ENCODE measurements at places on chromosomes 3 and 15.

GRCh38 chr3:38308456-38308855 lies 26.4 kb downstream of the SLC22A14 start:
- DNase-seq = no peak

DNA sequence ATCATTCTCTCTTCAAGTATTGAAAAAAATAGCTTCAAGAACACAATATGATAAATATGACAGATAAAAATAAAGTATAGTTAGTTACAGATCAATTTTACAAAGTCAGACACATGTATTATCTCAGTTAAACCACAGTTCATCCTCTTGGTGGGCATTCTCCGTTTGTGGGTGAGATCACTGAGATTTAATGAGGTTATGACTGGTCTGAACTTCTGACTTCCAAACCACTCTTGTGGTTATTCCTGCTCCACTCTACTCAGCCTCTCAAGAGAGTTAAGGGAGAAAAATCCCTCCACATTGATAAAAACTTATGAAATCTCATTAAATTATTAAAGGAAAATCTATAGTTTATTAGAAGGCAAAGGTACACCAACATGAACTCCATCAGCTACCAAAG lies 229.9 kb upstream of the LRTM1 start:
- DNase-seq = no peak

GRCh38 chr15:40477642-40478327 lies 7.0 kb downstream of the CHST14 start:
- DNase-seq = no peak

- DNase-seq = no peak
These were observed 210.9 kb upstream of the TOPAZ1 start for GRCh38 chr3:44030687-44031305.

DNA sequence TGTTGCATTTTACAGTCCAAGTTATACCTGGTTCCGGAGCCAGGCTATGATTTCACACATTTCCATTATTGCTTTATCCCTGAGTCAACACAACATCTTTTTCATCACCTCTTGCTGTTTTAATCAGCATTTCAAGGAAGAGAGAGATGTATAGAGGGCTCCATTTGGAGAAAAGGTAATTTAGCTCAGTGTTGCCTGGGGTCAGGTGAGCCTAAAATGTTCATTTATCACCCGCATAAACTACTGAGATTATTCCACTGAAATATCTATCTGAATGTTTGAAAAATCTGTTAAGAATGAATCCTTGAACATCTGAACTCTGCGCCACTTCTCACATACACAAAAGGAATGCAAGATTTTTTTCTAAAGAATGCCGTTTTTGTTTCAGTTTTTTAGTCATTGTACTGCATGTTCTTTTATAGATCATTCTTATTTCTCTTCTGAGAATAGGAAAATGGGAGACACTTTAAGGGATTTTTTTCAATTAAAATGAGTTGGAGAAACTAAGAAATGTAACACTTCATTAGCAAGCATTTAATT lies 51.5 kb upstream of the AGTR1 start:
- DNase-seq = no peak

DNA sequence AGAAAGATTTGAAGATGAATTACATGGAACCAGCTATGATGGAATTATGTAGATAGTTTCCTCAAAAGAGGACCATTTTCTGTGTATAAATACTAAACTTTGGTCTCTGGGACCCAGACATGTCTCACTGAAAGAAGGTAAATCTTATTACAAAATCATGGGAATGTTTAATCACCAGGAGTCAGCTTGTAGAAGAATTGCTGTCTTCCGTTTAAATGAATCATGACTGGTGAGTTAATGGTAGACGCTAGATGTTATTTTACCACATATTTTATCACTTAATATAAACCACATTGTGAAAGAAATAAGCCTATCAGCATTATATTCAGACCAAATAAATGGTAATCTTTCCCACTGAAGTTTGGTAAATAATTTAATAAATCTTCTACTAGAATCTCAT lies 322.3 kb upstream of the SUCLG2 start:
- no peak for DNase-seq

DNA sequence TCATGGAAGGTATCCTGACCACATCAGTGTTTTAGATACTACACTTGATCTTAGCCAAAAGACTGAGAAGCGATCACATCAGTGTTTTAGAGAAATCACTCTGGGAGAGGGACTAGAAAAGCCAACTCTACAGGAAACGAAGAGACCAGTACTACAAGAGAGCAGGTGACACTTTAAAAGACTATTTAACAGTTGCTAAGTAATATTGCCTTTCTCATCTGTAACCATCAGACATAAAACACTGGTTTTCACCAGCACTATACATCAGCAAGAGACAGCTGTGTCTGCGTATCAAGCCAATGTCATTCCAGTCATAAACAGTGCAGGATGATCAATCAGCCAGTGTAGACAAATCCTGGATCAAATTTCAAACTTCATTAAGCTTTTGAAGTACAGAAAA lies 66.7 kb downstream of the GLB1 start:
- DNase-seq = no peak
